Spleen (tissue), 13 donors: ENCODE measurements at places on chromosomes 6 and 20.

GRCh38 chr20:2164966-2165365 is 63.3 kb downstream of the STK35 start:
- no peaks in the 10 kb centered on the region for H3K36me3 ChIP-seq
- H3K4me1 ChIP-seq: no peaks in the 10 kb centered on the region
- H3K27ac ChIP-seq: no peak overlapping the region
- DNase-seq: no peak

DNA sequence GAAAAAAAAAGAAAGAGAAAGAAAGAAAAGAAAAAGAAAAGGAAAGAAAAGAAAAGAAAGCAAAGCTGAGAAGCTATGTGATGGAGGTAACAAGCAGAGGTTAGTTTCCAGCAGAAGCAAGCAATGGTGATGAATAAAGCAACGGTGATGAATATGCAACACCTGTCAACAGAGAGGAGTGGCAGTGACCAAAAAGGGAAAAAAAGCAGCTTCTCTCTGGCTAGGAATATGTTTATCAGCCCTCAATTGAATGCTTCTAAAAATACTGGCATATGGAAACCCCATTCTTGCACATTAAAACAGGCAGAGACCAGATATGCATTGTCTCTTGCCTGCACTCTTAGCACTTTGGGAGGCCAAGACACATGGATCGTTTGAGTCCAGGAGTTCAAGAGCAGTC is 100.9 kb downstream of the GJA1 start:
- no peaks in the 10 kb centered on the region for H3K36me3 ChIP-seq
- DNase-seq: no peak
- no peaks in the 10 kb centered on the region for H3K27me3 ChIP-seq
- no peak overlapping the region for H3K27ac ChIP-seq
- no peaks in the 10 kb centered on the region for H3K4me1 ChIP-seq
- H3K4me3 ChIP-seq: no peak overlapping the region

- H3K36me3 ChIP-seq: peaks cover 23% of the 10 kb centered on the region
- no peak for DNase-seq
Measured at GRCh38 chr6:83872386-83873118, 13.1 kb downstream of the CYB5R4 start.

DNA sequence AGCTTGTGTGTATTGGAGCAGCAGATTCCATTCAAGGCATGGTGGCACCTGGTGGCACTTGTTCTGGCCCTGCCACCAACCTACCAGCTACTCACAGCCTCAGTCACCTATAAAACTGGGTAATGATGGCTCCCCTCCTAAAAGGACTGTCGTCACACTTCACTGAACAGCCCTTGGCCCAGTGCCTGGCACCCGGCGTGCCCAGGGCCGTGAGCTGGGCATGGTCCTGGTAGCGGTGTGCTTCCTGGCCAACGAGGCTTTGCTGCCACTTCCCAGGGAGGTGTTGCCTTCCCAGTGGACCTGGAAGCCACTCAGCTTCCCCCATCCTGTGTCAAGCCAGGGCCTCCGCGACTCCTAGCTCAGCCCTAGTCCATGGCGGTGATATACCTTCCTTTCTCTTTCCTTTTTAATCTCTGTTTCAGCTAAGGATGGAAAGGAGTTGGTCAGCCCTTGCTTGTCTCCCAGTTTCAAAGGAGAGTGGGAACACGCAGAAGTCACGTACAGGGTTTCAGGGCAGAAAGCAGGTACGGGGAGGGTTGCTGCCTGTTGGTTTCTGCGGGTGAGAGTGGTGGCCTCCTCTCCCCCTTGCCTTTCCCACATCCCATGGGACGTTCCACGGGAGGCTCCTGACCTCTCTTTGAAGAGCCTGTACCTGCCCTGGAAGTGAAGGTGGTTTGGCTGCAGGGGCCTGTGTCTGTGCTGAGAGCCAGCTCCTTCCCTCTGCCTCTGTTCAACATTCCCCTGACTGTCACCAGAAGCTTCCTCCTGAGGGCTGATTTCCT is 25.5 kb downstream of the ENTPD6 start:
- H3K36me3 ChIP-seq: peaks cover 86% of the 10 kb centered on the region
- no peak overlapping the region for H3K27ac ChIP-seq
- no peaks in the 10 kb centered on the region for H3K27me3 ChIP-seq
- H3K4me3 ChIP-seq: no peak overlapping the region

- H3K4me3 ChIP-seq: no peak overlapping the region
- H3K4me1 ChIP-seq: peaks cover 5% of the 10 kb centered on the region
- H3K27me3 ChIP-seq: no peaks in the 10 kb centered on the region
- DNase-seq: no peak
- H3K27ac ChIP-seq: peak overlapping the region; percentile 20
Measured at GRCh38 chr6:12026833-12027232, 14.7 kb downstream of the HIVEP1 start.

GRCh38 chr6:87741001-87741650 is 39.1 kb upstream of the AKIRIN2 start:
- no peaks in the 10 kb centered on the region for H3K27me3 ChIP-seq
- H3K4me1 ChIP-seq: no peaks in the 10 kb centered on the region

GRCh38 chr6:33112148-33112547 is 36.4 kb downstream of the HLA-DPB1 start:
- no peaks in the 10 kb centered on the region for H3K36me3 ChIP-seq
- H3K4me1 ChIP-seq: no peaks in the 10 kb centered on the region
- no peak for DNase-seq

DNA sequence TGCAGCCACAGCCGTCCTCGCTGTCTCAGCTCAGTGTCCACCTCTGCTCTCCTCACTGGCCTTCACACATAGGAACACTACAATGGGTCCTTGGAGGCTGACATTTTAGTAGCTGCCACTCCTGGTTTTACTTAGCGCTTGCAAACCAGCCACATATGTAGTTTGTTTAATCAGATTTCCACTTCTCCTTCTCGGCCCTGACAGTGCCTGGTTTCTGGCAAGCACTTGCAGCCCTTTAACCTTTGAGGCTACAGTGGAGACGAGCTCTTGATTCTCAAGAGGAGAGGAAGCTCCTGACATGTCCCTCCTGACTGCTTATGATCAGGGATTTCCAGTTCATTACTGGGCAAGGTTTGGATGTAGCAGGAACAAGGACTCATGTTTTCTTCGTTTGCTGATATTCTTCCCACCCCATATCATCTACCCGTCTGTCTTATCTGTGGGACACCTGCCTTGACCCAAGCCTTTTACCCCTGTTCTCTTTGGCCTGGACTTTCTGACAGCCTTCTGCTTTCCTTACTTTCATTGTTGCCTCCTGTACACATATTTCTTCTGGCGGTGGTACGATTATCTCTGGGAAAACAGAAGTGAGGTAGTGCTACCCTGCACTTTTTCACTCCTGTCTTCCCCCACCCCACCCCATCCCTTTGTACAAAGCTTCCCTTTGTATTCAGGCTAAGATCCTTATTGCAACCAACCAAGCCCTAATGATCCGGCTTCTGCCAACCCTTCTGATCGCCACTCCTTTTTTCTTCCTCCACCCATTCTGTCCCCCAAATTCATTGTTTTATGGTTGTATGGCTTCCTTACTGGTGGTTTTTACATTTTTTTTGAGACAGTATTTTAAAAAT is 31.2 kb downstream of the CEP43 start:
- H3K27me3 ChIP-seq: no peaks in the 10 kb centered on the region
- no peak overlapping the region for H3K4me3 ChIP-seq
- DNase-seq: no peak
- H3K27ac ChIP-seq: no peak overlapping the region

GRCh38 chr6:705047-705446 is 12.1 kb upstream of the EXOC2 start:
- no peak overlapping the region for H3K27ac ChIP-seq
- DNase-seq: no peak
- no peaks in the 10 kb centered on the region for H3K27me3 ChIP-seq

- no peaks in the 10 kb centered on the region for H3K36me3 ChIP-seq
- DNase-seq: no peak
- H3K27ac ChIP-seq: no peak overlapping the region
- no peak overlapping the region for H3K4me3 ChIP-seq
- H3K4me1 ChIP-seq: no peaks in the 10 kb centered on the region
- H3K27me3 ChIP-seq: no peaks in the 10 kb centered on the region
Measured at GRCh38 chr6:122694602-122695001, 84.4 kb downstream of the PKIB start.

GRCh38 chr20:4581838-4582237 is 139.9 kb upstream of the PRND start:
- no peak for DNase-seq
- no peak overlapping the region for H3K4me3 ChIP-seq
- H3K36me3 ChIP-seq: no peaks in the 10 kb centered on the region
- peaks cover 14% of the 10 kb centered on the region for H3K27me3 ChIP-seq
- H3K27ac ChIP-seq: no peak overlapping the region
- H3K4me1 ChIP-seq: no peaks in the 10 kb centered on the region

- H3K36me3 ChIP-seq: no peaks in the 10 kb centered on the region
- H3K27ac ChIP-seq: no peak overlapping the region
- no peaks in the 10 kb centered on the region for H3K4me1 ChIP-seq
Measured at GRCh38 chr20:18265441-18265840, 22.9 kb upstream of the ZNF133 start.

DNA sequence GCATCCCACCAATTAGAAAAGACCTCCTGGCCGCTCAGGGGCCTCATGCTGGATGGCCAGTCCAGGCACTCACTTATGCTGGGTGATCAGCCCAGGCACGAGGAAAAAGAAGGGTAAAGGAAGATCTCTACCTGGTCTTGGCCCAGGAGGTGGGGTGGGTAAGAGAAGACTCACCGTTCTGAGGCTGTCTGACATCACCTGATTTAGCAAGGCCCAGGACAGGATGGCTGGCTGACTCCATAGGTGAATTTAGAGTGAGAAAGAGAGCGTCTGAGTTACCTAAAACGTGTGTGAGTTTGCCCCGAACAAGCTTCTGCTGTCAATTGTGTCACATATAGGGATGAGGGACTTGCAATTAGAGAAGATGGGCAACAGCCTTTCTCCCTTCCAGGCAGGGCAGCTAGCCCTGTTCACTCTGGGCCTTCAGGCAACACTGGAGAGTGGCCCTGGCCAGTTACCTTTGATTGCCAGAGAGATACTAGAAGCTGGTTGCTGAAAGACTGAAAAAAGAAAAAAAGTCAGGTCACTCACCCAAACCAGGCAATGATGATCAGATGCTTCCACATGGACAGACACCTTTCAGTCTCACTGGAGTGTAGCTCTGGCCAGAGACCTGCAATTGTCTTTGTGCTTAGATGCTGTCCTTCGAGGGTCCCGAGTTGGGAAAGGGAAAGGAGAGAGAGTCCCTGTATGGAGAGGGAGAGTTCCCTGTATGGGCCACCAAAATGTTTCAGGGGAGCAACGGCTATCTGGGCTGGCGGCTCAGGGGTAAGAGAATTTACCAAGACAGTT is 35.7 kb upstream of the IER3 start:
- H3K27me3 ChIP-seq: no peaks in the 10 kb centered on the region
- H3K36me3 ChIP-seq: no peaks in the 10 kb centered on the region
- peak overlapping the region; percentile 66 for H3K27ac ChIP-seq
- H3K4me3 ChIP-seq: no peak overlapping the region

DNA sequence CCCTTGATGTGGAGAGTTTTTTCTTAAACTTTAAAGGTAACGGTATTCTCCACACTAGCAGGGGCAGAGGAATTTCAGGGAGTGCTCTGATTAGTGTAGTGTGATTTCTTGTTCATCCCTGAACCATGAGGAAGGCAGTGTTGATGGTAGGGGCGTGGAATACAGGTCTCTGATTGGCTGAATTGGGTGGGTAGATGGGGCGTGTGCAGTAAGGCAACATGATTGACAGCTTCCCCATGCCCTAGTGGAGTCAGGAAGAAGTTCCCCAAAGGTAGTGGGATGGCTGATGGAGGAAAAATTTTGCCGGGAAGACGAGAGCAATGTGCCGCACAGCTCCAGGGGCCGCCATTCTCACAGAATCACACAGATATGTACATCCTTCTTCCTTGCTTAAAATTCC is 97.4 kb upstream of the SALL4 start:
- H3K36me3 ChIP-seq: no peaks in the 10 kb centered on the region
- no peak for DNase-seq
- no peaks in the 10 kb centered on the region for H3K4me1 ChIP-seq
- H3K27me3 ChIP-seq: no peaks in the 10 kb centered on the region

- DNase-seq: no peak
- no peaks in the 10 kb centered on the region for H3K36me3 ChIP-seq
- no peak overlapping the region for H3K27ac ChIP-seq
- H3K27me3 ChIP-seq: no peaks in the 10 kb centered on the region
Measured at GRCh38 chr6:136502786-136503185, 47.4 kb downstream of the MAP7 start.
